ENCODE measurements at places on chromosomes 12 and 14.

- no peak for DNase-seq
Measured at GRCh38 chr12:115752913-115753726, 524.4 kb downstream of the MED13L start.

DNA sequence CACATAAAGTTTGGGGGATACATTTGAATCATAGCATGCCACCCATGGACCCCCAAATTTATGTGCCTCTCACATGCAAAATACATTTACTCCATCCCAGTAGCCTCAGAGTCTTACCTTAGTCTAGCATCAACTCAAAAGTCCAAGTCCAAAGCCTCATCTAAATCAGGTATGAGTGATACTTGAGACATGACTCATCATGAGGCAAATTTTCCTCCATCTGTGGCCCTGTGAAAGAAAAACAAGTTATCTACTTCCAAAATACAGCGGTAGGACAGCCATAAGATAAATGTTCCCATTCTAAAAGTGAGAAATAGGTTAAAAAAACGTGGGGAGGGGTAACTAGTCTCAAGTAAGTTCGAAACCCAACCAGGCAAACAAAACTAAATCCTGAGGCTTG is 444.2 kb downstream of the SNAPC1 start:
- no peak for DNase-seq

DNA sequence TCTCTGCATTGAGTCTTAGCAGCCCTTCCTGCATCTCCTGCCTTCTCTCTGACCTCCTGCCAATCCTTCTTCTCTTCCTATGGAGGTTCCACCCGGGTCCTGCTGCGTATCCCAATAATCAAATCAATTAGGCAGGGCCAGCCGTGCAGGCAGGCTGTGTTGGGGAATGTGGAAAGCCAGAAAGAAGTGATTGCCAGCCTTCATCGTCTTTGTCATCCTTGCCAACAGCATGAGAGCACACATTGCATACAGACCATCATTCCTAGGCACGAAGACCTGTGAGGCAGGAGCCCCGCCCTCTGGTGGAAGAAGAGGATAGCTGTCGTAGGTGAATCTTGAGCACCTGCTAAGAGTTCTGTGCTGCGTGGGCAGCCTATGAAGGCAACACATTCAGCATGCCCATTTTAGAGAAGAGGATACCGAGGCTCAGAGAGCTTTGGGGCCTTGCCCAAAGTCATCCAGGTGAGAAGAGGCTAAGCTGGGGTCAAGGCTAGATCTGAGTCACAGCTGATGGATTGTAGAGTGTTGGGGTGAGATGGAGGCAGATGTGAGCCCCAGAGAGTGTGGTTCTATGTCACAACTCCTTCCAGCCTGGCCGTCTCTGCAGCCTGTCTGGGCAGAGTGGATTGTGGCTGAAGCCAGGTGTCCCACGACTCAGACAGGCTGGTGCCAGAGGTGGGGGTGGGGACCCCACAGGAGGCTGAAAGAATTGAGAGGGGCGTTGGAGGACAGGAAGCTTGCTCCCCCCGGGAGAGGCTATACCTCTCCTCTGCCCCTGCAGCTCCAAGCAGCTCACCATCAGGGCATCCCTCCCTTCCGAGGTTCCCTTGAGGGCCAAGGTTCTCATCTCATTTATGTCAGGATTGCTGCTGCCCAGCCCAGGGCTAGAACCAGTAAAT is 12.7 kb downstream of the C14orf132 start:
- DNase-seq = no peak

- no peak for DNase-seq
Measured at GRCh38 chr14:58671436-58671835, 33.7 kb downstream of the DACT1 start.

GRCh38 chr12:112906712-112907414 is at the start of gene OAS1:
Gene OAS1, plus strand, starts transcription at chr12:112906962. Its CDS starts 78 bp downstream, at chr12:112907040.
- no peak for DNase-seq

DNA sequence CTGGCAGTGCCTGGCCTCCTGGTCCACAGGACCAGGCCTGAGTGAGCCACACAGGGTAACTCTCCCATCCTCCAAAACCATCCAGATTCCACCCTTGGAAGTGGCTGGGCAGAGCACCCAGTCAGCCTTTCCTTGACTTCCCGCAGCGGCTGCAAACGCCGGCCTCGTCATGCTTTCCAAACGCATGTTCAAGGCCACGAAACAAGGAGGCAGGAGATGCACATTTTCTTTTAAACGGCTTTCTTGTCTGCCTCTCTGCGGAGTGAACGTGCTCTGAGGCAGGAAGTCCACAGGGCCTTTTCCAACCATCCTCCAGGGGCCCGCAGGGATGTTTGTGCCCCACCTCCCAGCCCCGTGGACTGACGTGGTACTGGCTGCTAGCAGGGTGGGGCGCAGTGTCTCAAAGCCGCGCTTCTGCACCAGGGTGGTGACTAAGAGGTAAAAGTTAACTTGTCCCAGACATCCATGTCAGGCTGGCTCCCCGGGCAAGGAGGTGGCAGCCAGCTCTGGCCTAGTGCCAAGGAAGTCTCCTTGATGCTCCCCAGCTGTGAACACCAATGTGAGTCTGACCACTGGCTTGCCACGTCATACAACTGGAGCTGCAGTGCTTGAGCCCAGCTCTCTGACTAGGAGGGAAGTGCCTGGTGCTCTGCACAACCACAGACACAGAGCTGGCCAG is 45.0 kb downstream of the KCNA5 start:
- DNase-seq = no peak

- DNase-seq = no peak
Measured at GRCh38 chr12:25319233-25319984, 68.7 kb upstream of the KRAS start.

GRCh38 chr12:122457627-122458026 is 35.2 kb upstream of the CLIP1 start:
- no peak for DNase-seq

- DNase-seq = no peak
Measured at GRCh38 chr14:103209054-103209453, 85.8 kb downstream of the TNFAIP2 start.

DNA sequence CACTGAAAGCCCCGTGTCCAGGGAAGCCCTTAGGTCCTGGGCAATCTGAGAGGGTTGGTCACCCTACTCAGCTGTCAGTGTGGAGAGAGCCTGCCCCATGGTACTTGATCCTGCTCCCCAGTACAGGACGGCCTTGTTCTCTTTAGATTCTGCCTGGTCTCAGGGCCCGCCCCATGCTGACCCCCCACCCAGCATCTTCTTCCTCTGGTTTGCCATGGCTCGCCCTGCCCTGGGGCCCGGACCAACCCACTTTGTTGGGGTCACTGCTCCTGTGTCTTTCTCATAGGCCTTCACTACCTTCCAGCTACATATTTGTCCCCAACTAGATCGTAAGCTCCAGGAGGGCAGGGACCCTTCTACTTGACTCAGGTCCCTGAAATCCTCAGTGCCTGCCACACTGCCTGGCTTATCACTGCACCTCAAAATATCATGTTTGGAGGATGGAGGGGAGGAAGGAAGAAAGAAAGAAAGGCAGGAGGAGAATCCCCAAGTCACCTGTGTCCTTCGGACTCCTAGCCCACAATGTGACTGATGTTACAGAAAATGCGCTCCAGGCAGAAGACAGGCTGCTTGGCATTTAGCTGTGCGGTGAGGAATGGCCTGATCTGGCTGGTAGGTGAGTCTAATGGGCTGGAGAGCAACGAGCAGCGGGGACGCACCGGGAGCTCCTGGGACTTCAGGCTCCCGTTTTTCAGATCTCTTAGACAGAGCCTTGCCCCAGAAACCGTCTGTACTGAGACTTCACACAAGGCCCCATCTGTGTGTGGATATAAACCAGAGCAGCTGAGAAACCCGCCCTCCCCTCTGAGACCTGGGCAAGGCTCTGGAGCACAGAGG is 66.1 kb downstream of the C14orf132 start:
- DNase-seq = no peak

GRCh38 chr12:7092986-7093460 is 778 bp upstream of the C1R start:
- no peak for DNase-seq

- no peak for DNase-seq
Measured at GRCh38 chr14:105538481-105539049, 12.2 kb downstream of the TMEM121 start.

Measured in stimulated activated CD4-positive, alpha-beta T cell treated with anti-CD3 and anti-CD28 coated beads, Interleukin-1b, Interleukin-23, amount 100 ng/mL, for 1 hour (primary cell).